Epithelial cell of esophagus (primary cell): ENCODE measurements at places on chromosomes 16 and 17.

DNA sequence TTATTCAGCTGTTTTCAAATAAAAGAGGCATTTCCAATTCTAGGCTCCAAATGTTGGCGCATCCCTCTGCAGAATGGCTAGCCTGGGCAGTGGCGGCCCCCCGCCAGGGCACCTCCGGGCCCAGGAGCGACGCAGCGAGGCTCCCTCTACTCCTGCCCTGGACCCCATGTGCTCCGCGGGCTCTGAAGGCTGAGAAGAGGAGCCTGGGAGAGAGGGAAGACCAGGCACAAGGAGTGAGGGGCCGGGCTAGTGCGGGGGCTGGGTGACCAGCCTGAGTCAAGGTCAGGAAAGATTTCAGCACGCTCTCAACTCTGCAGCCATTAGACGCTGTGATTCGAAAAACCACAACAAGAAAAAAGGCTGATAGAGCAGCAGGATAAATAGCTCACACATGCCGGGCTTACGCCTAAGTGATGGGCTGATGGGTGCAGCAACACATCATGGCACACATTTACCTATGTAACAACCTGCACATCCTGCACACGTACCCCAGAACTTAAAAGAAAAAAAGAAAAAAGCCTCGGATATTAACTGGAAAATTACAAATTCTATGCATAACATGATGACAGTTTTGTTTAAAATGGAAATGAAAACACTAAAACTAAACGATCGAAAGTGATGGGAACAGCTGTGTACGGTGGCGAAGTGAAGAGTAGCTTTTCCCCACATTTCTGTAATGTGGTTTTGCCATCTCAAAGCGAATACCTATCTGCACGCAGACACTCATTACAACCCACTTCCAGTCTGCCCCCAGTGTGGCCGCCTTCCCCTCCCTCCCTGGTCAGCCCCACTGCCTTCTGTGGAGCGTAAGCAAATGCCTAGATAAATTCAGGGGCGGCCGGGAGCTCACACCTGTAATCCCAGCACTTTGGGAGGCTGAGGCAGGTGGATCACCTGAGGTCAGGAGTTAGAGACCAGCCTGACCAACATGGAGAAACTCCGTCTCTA, 44.4 kb downstream of the MAP1LC3B start:
- DNase-seq: no peak

- DNase-seq: no peak
These were observed 4.5 kb downstream of the C17orf50 start for GRCh38 chr17:35765086-35765710.

DNA sequence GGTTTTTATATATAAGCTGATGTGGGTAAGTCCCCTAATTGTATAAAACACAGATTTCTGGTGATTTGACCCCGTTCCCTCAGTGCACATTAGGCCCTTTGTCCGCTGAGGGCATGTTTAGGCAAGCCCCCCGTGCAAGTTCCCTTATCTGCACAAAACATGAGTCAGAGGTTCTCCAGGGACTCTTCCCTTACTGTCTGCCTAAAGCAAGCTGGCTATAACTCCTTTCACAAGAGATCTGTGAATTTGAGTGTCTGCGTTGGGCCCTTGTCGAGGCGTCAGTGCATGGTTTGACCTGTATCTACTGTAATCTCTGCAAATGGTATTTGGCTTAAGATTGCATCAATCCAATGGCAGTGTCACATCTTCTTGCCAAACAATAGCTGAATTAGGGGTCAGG, 712.8 kb downstream of the CDH8 start:
- DNase-seq: peak; percentile 67

- peak; percentile 24 for DNase-seq
These were observed 4.4 kb upstream of the FOXJ1 start for GRCh38 chr17:76145231-76146052.

DNA sequence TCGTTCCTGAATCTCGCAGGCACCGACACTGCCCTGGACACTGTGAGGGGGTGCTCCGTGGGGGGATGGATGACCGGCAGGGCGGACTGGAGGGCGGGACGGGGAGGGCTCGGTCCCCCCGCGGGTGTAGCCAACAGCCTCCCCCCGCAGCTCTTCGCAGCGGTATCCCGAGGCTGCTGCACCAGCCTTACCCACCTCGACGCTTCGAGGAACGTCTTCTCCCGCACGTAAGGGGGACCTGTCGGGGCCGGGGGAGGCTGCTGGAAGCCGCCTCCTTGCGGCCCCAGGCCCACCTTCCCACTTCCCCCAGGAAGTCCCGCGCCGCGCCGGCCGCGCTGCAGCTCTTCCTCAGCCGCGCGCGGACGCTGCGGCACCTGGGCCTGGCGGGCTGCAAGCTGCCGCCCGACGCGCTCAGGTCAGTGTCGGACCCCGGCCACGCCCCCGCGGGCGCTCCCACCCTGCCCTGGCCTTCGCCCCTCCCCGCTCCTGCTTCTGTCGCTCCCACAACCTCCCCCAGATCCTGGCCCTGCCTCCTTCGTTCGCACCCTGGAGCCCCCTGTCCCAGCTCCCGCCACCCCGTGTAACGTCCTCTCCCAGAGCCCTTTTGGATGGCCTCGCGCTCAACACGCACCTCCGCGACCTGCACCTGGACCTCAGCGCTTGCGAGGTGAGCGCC, 3.3 kb downstream of the CARMIL2 start:
- no peak for DNase-seq

GRCh38 chr17:34582185-34582900, 3.0 kb downstream of the TMEM132E start:
- no peak for DNase-seq

- peak; percentile 15 for DNase-seq
These were observed 59.4 kb downstream of the EFCAB5 start for GRCh38 chr17:30000755-30001257.
